ENCODE measurements at places on chromosomes 7 and 10. TPM values are rescaled to one million over a fixed set of nuclear protein-coding genes. Genes with fewer than 3 reads are reported as not detected.

The GPR158 gene
- total RNA-seq = 0.06 TPM

The SUGCT gene
- 1.2 TPM for total RNA-seq

The LIPK gene
- not detected for total RNA-seq

The PNLIPRP2 gene
- total RNA-seq = not detected

The PLAU gene
- 163 TPM for total RNA-seq

The LAMB1 gene
- total RNA-seq = 144 TPM

The FAM221A gene
- 1.6 TPM for total RNA-seq

The INMT gene
- total RNA-seq = not detected

The PRRT4 gene
- 0.19 TPM for total RNA-seq

The TSPAN12 gene
- total RNA-seq = 0.49 TPM

The ZNF736 gene
- 0.01 TPM for total RNA-seq

The TSPAN15 gene
- 105 TPM for total RNA-seq
